Neural crest cell (in vitro differentiated cells): ENCODE measurements at places on chromosomes 2 and 18. TPM values are rescaled to one million over a fixed set of nuclear protein-coding genes. Genes with fewer than 3 reads are reported as not detected.

The KLHL14 gene
- total RNA-seq = 2.2 and 2.4 TPM in 2 replicates

The RNF125 gene
- total RNA-seq = 1.1 and 1.6 TPM in 2 replicates

The GPN1 gene
- total RNA-seq = 46.1 and 48.3 TPM in 2 replicates

The CGREF1 gene
- total RNA-seq = 1.3 and 2.1 TPM in 2 replicates

- no peak for DNase-seq
These were observed 58.8 kb upstream of the FZD5 start for GRCh38 chr2:207828361-207829057.

GRCh38 chr2:2898744-2899143, 478.9 kb downstream of the EIPR1 start:
- no peak for DNase-seq

DNA sequence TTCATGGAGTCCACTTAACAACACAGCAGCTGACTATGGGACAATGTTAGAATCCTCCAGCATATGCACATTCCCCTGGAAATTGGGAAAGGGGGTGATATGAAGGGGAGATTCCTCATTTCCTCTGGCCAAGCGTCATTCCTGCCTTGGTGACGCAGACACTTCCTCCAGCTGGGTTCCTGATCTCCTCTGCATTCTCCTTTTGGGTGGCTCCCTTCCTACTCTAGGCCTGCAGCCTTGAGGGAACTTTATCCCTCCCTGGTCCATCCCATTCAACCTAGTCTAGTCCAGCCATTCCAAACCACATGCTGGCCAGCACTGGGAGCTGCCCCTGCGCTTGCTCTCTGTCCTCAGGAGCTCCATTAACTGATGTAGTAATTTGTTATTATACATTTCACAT, 216.8 kb downstream of the VAPA start:
- DNase-seq = no peak

DNA sequence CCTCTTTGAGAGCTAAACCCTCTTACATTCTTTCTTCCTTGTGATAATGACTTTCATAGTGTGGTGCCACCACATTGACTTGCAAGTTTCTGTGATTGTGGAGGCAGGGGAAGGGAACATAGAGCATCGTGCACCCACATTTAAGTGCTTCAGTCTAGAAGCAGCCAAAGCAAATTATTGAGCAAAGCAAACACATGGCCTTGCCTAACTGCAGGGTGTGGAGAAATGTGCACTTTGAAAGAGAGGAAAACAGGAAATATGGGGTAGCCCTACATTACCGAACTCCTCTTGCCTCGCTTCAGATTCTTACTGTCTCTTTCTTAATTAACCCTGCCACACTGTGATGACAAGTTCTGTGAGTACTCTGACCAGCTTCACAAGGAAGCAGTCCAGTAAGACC, 814.6 kb downstream of the SLC4A3 start:
- DNase-seq = no peak

GRCh38 chr18:63315131-63315662, 4.4 kb downstream of the BCL2 start:
- DNase-seq = no peak
